ENCODE measurements at places on chromosomes 3 and 15. TPM values are rescaled to one million over a fixed set of nuclear protein-coding genes. Genes with fewer than 3 reads are reported as not detected.

DNA sequence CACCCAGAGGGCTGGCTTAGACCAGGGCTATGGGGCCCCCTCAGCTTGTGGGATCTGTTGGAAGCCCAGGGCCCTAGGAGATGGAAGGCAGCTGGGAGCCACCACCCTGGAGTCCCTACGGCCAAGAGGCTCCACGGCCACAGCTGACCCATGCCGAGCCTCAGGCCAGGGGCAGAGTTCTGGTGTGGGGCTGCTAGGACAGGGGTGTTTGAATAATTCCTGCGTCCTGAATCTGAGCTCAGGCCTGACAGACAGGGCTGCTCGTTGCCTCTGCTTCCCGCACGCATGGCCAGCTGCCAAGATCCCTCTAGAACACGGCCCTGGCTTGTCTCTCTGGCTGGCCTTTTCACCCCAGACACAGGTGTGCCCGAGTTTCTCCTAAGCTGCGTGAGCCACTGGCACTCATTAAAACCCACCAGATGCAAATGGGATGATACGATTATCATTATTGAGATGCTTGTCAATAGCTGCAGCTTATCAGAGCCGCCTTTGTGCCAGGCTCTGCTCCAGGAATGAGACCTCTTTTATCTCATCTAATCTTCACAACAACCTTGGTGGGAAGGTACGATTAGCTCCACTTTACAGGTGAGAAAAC, 70.2 kb downstream of the EFCAB12 start:
- DNase-seq: no peak

- DNase-seq: no peak
These were observed 65.4 kb upstream of the CLDN18 start for GRCh38 chr3:137944593-137944992.

DNA sequence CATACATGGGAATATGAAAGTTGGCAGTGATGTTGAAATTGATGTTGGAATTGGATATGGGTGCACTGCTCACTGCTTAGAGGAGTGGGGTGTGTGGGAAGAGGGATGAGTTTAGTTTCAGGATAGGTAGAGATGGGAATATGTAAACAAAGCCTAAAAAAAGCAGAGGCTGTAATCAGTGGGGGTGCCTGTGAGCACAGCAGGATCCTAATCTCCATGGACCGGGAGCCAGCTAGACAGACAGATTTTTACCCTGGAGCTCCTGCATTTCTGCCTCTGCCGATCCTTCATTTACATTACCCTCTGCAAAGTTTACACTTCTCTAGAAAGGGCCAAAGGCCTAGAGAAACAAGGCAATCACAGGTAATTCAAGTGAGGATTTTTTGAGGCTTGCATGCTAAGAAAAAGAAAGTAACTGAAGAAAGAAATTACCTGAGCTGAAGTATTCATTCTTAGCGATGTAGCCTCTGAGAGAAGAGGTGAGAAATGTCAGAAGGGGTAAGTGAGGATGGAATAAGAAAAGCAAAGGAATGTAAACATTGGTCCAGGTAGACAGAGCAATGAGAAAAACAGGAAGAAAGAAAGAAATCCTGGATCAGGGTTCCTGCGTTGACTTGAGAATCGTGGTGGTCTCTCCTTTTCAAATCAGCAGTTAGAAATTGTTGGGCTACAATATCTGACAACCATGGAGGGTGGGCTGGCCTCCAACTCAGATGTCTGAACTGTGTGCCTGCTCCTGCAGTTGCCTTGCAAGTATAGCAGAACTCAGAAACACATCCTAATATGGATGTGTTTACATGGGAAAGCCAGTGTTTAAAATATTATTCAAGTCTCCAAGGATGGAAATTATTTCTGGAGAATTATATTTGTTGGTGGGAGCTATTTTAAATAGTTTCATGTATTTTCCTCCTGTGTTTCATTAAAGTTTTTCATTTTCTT, 79.8 kb downstream of the CRTC3 start:
- DNase-seq: no peak

Gene CELF6
- total RNA-seq: 1.9 TPM

DNA sequence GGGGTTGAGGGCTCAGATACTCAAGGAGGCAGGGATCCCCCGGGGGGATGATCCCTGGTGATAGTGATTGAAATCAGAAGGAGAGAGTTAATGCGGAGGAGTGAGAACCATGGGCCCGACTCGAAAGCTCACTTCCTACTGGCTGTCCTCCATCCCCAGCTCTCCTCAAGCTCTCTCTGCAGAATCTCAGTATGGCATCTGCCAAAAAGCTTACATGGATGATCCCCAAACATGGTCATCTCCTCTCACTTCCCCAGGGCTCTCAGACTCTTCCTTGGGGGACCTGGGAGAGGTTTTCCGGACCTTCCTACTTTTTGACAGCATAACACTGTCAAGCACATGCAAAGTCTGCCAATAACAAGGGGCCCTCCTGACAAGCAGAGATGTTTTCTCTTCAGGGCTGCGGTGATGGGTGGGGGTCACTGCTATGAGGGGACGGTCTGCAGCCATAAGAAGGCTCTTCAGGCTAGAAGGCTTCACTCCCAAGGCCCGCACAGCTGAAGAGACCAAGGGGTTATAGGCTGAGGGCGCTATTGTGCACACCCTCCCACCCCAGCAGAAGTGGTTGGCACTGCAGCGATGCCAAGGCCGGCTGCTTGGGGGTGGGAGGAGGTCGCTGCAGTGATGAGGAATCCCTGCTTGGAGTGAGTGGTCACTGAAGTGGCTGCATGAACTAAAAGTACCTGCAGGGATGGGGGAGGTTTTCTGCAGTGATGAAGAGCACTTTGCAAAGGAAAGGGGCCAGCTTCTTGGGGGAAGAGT, 828 bp upstream of the VWA5B2 start:
- no peak for DNase-seq

Gene MESP1
- 1.2 TPM for total RNA-seq

GRCh38 chr3:42736531-42736930, 33.9 kb upstream of the HHATL start:
- no peak for DNase-seq

Gene NR2C2
- 55.7 TPM for total RNA-seq

DNA sequence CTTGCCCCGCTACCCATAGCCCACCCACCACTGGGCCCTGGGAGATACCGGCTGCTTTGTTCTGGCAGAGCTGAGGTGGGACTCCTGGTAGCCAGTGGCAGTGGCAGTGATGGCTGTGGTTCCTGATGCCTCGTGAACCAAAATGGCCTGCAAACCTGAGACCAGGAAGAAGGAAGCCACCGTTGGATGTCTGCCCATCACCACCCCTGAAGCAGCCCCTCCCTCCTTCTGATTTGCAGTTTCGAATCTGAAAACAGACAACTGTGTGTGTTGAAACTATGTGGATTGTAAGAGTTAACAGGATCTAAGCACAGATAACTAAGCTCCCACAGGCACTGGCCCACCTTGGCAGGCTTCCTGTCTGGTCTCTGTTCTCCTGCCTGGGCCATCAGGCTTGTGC, 66.6 kb downstream of the NUP210 start:
- DNase-seq: no peak

Measured in aorta (tissue), 5 donors.